NCI-H1048 (cell line): ENCODE measurements at places on chromosomes 1 and 21.

- DNase-seq: no peak
Observed at GRCh38 chr1:36981771-36982622, 52.3 kb downstream of the GRIK3 start.

DNA sequence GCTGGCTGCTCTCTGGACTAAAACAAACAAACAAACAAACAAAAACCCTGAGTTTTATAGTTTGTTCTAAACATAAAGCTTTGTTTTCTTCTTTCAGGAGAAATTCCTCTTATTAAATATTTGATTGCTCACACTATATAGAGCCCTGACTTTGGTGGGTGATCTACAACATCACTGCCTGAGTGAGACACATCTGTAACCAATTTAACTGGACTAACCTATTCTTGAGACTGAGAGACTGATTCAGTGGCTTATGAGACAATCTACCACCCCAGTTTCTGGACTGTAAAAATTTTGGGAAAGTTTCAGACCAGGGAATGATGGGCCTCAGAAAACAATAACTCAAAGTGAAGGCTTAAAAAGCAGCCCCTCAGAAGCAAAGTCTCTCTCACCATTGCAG is 537.0 kb downstream of the NEGR1 start:
- no peak for DNase-seq

GRCh38 chr21:42542596-42542995 is 28.9 kb downstream of the SLC37A1 start:
- DNase-seq: no peak

GRCh38 chr1:206002160-206002559 is 1.0 kb downstream of the RAB7B start:
- DNase-seq: no peak

- DNase-seq: no peak
Observed at GRCh38 chr1:173365341-173365740, 111.8 kb upstream of the PRDX6 start.

- no peak for DNase-seq
Observed at GRCh38 chr21:34800797-34801518, 132.2 kb downstream of the CLIC6 start.

GRCh38 chr1:59092126-59092525 is 204.8 kb upstream of the FGGY start:
- no peak for DNase-seq

DNA sequence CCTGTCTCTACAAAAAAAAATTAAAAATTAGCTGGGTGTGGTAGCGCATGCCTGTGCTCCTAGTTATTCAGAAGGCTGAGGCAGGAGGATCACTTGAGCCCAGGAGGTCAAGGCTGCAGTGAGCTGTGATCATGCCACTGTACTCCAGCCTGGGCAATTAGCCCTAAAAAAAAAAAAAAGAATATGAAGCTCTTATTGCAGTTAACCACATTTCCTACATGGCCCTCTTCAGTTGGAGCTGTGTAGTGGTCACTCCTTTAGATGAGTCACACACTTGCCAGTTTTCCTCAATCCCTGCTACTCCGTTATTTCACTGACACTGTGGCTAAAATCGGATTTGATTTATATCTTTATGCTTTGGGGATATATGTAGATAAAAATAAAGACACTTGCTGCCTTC is 11.8 kb downstream of the NFYC start:
- no peak for DNase-seq

DNA sequence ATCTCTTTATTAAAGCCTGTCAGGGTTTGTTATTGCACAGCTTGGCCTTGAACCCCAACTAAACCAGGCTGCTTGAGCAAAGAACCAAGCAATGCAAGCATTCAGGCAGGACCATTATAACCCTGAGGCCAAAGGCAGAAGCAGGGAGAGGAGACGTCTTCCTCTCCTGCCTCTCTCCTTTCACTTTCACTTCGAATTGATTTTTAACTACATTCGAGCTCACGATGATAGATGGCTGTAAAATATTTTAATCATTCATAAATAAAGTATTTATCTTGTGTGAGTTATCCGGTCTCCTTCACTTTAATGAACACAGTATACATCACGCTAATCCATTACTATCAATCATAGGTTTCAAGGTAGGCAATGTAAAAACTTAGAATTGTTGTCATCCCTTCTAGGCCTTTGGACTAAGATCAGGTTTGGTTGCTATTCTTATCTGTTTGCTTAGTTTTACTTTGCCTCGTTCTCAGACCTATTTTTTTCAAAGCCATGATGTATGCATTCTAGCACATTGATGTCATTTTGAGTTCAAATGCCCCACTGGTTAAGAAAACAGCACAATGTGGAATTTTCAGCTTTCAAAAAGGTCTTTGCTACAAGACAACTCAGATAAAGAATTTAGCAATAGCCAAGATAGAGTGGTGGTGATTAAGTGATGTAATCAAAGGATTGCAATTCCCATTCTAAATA is 480.2 kb upstream of the RUNX1 start:
- no peak for DNase-seq

DNA sequence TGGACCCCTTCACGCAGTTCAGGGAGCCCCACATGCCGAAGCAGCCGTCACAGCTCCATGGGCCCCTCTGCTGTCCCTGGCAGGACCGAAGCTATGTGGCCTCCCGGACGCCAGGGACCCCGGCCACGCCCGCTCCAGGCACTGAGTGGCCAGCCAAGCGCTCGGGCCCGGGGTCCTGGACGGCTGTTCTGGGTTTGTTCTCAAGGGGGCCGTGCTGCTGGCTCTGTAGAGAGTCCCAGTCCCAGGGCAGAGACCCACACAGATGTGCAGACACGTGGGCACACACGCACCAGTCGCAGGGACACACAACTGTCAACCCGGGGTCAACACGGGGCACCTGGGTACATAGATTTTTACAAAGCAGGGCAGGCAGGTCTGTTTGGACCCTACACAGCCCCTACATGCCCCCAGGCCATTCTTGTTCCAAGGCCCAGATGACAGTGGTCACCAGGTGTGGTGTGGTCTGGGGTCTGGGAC is 6.7 kb downstream of the B3GALT6 start:
- no peak for DNase-seq

DNA sequence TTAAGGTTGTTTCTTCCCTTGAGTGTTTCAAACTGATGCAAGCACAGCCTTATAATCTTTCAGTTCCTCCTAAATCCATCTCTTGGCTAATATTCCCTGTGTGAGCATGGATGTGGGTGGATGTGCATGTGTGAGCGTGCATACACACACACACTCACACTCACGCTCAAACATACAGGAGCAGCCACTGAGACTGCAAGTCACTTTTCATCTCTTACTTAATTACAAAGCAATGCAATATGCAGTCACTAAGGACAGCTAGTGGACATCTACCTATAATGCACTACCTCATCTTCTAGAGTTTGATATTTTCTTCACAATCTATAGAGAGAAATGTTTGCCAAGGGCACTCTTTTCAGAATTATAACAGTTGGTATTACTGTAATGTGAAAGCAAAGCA is 1.4 kb downstream of the ESRRG start:
- DNase-seq: no peak

- no peak for DNase-seq
Observed at GRCh38 chr1:27689423-27690173, 17.6 kb upstream of the IFI6 start.

DNA sequence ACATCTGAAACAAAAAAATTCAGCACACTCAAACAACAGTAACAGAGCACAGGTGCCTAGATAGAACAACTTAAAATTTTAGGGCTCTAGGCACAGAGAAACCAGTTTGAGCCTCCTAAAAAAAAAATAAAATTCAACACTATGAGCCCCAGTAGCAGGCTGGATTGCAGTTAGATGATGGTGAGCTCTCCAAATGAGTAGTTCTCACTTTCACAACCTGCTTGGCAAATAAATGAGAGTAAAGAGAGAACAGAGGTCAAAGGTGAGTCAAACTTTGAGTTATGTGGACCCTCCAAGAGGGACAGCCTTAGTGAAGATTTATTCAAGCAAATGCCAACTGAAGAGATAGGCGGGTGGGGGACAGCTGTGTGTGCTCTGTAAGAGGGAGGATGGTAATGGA is 3.6 kb downstream of the BEND5 start:
- DNase-seq: no peak

DNA sequence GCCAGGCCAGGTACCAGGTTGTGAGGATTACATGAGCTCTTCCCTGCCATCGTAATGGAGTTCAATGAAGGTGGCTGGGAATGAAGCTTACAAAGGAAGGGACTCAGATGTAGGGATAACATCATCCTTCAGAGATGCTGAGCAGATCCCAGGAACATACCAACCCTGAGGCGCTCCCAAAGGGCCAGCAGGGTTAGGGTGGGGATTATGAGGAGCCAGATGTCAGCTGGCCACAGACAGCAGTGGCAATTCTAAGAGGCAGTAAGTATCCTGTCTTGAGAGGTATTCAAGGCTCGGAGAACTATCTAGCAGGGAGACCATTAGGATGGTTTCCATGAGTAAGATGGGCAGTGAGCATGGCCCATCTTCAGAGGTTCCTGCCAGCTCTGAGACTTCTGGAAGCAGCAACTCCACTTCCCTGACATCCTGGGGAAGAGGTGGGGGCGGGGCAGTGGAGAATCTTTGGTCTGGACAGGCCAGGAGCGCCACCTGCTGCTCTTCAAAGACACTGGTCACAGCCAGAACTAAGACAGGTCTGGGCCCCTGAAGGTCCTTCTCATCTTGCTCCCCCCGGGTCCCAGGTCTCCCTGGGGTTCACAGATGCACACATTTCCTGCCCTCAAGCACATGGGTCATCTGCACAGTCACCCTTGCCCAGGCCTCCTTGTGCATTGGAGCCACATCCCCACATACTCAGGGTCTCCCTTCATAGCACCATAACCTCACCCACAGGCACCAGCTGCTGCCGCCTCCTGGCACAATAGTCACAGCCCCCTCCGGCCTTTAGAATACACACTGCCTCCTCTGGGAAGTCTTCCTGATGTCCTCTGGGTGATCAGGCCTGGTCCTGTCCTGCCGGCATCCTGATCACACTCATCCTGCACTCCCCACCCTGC is 2.7 kb upstream of the SDC3 start:
- DNase-seq: peak; percentile 47

GRCh38 chr21:34603002-34603709 is 11.8 kb downstream of the RCAN1 start:
- peak; percentile 20 for DNase-seq

- DNase-seq: no peak
Observed at GRCh38 chr1:168614235-168614634, 37.8 kb downstream of the XCL1 start.

GRCh38 chr1:23273450-23274133 is 56.3 kb upstream of the HTR1D start:
- DNase-seq: no peak
